Activated T-cell treated with anti-CD3 and anti-CD28 coated beads, Interleukin-2, amount 50 U/mL, for 24 hours (primary cell): ENCODE measurements at places on chromosomes 16 and 17.

GRCh38 chr17:36923814-36924221 is 13.5 kb upstream of the LHX1 start:
- DNase-seq, result no peak

DNA sequence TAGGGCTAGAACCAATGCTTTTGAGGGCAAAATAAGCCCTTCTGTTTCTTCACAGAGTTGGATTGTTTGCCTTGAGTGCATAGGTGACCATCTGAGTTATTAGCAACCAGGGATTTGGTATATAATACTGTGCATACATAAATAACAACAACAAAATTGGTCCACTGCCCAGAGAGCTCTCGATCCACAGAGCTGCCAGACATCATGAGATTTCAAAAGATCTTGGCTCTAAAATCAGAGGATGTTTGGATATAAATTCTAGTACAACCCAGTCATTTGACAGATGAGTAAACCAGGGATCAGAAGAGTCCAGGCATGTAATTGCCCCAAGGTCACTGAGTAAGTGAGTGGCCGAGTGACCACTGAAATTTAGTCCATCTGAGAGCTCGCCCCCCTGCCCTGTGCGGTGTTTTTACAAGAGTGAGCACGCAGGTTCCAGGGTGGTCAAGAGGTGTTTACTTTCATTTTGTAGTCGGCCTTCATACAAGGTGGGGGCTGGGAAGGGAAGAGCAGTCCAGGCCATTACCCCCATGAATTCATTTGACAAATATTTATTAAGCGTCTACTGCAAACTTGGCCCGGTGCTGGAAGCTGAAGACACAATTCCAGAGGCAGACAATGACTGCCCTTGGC is 1.8 kb upstream of the MT2A start:
- no peak for DNase-seq

GRCh38 chr17:42271779-42272035 is 4.5 kb downstream of the STAT5B start:
- no peak for DNase-seq

- DNase-seq, result no peak
Measured at GRCh38 chr16:71837150-71837549, 8.6 kb upstream of the ATXN1L start.

DNA sequence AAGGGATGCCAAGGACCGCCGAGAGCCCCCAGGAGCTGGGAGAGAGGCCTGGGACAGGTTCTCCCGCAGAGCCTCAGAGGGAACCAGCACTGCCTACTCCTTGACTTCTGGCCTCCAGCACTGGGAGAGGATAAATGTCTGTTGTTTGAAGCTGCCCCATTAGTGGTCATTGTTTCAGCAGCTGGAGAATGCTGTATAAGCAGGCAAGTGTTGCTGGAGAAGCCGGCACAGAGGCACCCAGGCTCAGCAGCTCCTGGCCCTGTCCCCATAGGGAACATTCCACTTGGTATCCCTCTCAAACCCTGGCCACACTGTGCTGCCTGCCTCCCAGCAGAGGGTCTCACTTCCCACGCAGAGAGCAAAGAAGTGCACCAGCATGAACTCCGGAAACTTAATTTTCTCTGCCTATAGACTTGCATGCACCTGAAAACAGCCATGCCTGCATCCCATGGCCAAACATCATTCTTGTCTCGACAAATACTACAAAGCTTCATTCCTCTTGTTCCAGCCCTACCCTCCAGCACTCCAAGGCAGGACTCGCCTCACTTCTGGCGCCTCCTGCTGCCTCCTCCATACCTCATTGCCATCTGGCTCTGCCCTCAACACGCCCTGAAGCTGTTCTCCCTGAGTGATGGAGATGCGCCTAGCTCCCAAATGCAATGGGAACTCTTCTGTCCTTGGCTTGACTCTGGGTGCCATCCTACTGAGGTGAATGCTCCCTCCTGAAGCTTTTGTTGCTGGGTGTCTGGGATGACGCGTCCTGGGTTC is 88.1 kb downstream of the DNAH17 start:
- no peak for DNase-seq

- DNase-seq, result no peak
Measured at GRCh38 chr17:73091770-73092522, 542 bp downstream of the SLC39A11 start.

DNA sequence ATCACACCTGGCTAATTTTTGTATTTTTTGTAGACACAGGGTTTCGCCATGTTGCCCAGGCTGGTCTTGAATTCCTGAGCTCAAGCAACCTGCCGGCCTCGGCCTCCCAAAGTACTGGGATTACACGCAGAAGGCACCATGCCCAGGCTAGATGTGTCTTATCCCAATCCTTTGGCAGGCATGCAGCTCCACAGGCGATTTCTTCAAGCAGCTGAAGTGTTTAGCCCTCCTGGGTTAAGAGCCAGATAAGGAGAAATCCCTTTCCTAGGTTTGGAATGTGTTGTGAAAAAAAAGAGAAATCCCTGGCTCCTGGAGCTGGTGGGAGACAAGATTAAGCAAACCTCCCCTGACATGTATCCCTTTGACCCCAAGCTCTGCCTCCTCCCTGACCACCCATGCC is 2.1 kb upstream of the NHERF1 start:
- no peak for DNase-seq
